ENCODE measurements at places on chromosomes 13 and 19.
A peak's percentile ranks its signal among the peaks of the same experiment; 100 is the strongest.

DNA sequence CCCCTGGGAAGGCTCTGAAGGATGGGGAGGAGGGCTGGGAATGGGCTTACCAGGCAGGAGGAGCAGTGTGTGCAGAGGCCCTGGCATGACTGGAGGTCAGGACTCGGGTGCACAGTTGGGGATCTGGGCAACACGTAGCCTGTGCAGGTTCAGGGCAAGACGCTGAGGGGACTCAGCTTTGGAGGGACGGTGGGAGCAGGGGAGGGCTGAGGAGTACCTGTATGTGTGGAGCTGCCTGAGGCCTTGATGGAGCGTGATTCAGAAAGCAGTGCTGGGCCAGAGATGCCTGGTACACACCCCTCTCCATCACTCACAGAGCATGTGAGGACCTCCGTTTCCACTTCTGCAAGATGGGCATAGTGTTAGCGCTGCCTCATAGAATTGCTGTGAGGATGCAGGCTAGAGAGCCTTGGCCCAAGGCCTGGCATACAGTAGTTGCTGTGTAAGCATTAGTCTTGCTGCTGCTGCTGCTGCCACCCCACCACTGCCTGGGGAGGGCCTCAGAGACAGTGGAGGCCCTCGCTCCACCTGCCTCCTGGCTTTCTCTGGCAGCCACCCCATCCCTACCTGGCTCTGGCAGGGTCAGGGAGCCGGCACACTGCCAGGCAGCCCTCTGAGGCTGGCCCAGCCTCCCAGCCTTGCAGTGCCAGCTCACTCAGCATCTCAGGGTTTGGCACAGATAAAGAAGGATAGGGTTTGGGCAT lies 2.4 kb downstream of the PAK4 start:
- no peak for DNase-seq

- no peak for DNase-seq
These were observed 411.8 kb downstream of the ZNF536 start for GRCh38 chr19:30783936-30784335.

GRCh38 chr13:109126178-109126577 lies 496.8 kb downstream of the MYO16 start:
- no peak for DNase-seq

DNA sequence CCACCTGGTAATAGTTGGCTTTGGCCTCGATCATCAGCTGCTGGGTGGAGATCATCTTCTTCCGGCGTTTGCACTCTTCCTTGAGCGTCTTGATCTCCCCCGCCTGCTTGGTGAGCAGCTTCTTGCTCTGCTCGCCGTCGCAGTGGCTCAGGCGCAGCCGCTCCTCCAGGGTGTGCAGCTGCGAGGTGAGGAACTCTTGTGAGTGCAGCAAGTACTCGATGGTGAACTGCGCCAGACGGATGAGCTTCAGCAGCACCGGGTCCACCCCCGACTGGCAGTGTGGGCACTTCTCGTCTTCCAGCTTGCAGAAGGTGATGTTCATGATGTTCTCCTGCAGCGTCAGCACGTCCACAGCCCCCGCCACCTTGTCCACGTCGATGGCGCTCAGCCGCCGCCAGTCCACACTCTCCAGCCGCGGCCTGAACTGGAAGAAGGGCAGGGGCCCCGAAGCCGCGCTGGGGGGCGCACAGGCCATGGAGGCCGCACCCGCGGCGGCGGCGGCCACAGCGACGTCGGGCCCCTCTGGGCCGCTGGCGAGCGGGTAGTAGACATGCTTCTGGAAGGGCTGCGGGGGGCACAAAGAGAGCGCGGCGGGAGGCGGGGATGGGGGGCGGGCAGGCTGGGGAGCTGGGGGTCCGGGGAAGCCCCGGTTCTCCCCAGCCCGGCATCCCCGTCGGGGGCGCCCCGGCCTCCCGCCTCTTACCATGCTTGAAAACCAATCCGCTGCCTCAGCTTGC lies 3.0 kb downstream of the DZIP1 start:
- no peak for DNase-seq

- DNase-seq: peak; percentile 79
These were observed 265.2 kb upstream of the SGCG start for GRCh38 chr13:22915442-22916082.

DNA sequence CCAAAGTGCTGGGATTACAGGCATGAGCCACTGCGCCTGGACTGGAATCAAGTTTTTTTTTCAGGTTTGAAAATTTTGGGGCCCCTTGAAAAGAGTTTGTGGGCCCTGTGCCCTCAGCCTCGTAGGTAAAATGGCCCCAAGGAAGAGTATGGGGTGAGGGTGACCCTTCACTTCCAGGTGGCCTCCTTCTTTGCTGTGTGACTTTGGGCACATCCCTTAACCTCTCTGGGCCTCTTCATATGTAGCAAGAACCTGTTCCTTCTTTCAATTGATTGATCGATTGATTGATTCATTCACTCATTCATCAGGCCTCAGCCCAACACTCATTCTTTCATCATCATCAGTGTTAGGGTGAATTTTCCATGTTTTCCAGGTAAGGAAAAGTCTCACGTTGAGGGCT lies 3.4 kb upstream of the TMEM221 start:
- no peak for DNase-seq

DNA sequence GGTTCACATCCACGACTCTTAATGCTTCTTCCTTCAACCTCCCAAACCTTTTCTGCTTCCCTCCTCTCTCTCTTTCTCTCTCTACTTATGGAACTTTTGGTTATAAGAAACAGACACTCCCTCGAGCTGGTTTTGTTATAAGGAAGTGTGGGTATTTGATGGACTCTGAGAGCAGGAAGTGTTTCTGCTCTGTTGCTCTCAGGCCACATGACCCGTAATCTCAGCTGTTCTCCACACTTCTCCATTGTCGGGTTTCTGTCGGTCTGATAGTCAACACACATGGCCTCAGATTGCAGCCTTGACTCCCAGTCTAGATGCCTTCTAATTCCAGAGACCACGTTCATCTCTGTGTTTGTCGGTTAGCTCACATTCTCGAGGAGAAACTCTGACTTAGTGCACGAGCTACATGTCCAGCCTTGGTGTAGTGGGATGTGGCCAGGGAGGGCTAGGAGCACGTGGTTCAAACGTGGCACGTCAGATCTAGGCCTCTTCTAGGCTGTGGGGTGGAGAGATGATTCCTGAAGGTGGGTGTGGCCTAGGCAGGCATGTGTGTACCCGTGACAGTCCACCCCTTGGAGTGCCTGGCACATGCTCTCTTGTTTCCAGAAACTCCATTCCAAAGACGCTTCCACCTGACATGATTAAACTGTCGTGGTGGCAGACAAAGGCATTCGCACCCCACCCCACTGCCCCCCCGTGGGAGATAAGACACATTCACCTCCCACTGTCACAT lies 26.3 kb downstream of the CNFN start:
- DNase-seq: no peak

GRCh38 chr13:58583966-58584365 lies 952.4 kb downstream of the PCDH17 start:
- DNase-seq: no peak

GRCh38 chr19:29579308-29579910 lies 26.7 kb upstream of the POP4 start:
- DNase-seq: no peak

DNA sequence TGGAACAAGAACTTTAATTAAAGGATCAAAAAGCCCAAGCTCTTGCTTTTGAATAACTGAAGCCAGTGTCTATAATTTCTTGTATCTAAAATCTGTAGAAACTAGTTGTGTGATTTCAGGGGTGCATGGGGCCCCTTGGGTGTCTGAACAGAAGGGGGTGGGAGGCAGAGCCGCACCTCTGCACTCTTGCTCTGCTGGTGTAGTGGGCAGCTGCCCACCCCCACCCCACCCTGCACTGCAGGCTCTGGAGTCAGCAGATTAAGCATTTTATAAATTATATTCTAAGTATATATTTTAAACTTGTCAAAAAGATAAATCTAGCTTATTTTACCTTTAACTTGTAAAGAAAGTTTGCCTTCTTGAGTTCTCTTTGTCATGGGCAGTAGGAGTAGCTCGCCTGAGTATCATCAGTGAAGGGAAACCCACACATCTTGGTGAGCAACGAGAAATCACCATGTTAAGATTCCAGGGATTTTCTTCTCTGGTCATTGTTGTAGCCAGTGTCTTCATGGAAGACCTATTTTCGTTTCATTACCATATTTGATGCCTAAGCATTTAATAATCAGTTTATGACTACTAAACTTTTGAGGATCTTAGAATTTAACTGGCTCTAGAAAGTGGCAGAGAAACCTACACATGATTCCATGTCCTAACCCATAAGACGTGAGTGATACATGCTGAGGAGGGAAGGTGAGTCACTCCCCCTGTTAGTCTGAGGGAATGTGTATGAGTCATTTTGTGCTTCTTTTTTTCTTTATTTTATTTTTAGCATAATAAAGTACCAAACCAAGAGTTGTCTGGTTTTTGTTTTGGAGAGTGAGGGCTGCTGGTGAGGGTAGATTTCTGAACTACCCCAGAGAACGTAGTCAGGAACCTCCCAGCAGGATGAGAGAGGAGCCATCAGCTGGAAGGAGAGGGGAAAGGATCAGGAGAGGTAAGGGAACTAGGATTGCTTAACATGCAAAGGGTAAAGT lies 7.7 kb downstream of the UBE2L5 start:
- no peak for DNase-seq

DNA sequence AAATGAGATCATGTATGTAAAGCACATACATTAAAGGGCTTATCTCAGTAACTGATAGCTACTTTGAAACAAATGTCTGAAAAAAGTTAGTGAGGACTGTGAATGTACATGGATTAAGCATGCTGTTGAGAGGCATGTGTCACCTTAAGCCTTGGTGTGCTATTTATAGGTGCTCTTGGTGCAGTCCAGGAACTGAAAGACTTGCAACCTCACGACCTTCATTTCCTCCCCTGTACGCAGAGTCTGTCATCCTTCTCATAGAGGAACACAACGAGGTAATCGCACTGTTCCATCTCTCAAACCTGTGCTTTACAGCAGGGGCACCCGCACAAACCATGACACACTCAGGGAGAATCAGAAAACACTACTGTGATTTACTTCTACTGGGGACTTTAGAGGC lies 65.6 kb downstream of the UFM1 start:
- DNase-seq: no peak

DNA sequence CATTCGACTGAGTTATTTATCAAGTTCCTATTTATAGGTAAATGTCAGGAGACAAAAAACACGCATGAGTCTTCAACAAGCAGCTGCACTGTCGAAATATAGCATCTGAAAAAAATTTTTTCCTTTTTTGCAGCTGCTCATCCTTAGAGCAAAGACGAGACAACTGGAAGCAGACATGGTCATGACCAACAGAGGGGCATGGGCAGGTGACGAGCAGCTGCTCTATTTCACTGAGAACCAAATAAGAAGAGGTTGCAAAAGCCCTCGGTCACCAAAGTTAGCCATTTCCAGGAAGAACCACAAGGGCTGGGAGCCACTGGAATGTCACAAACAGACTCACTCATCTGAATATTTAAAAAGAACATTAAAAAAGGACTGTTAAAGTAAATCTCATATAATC lies 22.2 kb downstream of the SOHLH2 start:
- no peak for DNase-seq

GRCh38 chr13:23201870-23202269 lies 21.1 kb downstream of the SGCG start:
- no peak for DNase-seq

DNA sequence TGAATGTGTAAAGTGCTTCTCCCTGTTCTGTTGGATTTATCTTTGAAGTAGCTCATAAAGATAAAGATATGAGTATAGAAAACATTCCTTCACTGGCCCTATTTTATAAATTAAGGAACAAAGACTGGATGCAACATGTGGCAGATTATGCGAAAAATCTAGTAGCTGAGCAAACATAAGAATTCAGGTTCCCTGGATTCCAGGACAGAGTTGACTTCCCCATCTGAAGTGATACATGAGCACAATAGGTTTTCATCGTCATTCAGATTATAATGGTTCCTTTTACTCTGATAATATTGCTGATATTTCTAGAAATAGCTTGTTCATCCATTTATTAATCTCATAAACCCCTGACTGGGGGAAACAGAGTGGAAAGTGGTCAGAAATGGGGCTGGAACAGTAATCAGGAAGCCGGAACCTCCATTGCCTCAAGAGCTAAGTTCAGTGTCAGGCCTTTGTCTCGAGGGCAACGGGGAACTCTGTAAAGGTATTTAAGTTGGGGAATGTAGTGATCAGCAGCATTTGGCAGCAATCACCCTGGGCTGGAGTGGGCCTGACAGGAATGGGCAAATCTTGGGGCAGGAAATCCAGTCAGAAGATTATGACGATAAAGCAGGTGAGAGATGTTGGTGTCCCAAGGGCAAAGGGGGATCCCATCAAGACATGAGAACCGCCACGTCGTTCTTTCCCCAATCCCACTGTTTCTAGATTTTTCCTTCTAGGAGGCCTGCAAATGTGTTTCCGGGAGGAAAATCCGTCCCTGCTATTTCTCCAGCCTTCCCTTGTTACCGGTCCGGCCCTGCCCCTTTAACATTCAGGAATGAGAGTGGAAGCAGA lies 232.5 kb upstream of the SERP2 start:
- peak; percentile 29 for DNase-seq

DNA sequence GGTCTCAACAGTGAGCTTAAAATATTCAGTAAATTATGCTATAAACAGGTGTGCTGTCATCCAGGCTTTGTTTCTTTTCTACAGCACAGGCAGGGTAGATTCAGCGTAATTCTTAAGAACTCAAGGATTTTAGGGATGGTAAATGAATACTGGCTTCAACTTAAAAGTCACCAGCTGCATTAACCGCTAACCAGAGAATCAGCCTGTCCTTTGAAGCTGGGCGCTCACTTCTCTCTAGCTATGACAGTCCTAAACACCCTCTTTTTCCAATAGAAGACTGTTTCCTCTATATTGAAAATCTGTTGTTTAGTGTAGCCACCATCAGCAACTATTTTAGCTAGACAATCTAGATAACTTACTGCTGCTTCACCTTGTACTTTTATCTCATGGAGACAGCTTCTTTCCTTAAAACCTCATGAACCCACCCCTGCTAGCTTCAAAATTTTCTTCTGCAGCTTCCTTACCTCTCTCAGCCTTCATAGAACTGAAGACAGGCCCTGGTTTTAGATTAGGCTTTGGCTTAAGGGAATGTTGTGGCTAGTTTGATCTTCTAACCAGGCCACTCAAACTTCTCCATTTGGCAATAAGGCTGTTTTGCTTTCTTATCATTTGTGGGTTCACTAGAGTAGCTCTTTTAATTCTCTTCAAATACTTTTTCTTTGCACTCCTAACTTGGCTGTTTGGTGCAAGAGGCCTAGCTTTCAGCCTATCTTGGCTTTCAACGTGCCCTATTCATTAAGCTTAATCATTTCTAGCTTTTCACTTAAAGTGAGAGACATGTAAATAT lies 89.5 kb downstream of the USP12 start:
- DNase-seq: no peak

DNA sequence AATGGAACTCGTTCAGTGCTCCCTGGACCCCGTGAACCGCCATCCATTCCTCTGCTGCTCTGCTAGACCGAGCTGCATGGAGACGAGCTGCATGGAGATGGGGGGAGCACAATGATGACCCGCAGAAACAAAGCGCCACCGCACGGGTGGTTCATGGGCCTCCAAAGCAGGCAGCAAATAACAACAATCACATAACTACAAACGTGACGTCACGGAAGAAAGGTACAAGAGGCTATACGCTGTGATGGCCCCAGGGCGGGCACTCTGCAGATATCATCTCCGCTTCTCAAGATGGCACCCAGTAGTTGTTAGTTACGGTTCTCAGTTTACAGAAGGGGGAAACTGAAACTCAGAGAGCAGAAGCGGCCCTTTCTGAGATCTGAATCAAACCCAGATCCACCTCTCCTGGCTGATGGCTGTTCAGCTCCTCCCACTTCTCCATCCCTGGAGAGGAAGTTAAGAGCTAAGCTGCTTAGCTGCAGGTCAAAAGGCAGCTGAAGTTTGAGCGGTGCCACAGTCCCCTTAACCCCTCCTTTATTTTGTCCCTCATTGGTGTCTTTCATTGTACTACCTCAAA lies 1.7 kb downstream of the ATP13A1 start:
- DNase-seq: no peak

- no peak for DNase-seq
These were observed 2.5 kb downstream of the PRKCSH start for GRCh38 chr19:11437955-11438354.

Measured in iPS-NIHi11 (cell line).